ENCODE measurements at places on chromosomes 2 and 18.

DNA sequence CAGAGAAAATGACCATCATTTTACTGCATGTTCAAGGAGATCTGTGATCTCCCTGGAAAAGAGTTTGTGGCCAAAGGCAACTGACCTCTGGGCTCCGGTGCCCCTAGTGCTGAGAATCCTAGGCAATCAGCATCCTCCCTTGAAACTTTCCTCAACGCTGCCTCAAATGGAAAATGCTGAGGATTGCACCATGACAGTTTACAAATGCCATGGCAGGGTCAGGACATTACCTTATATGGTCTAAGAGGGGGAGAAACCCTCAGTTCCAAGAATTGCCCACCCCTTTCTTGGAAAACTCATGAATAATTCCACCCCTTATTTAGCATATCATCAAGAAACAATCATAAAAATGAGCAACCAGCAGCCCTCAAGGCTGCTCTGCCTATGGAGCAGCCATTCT lies 48.3 kb downstream of the ALPK2 start:
- DNase-seq: no peak

DNA sequence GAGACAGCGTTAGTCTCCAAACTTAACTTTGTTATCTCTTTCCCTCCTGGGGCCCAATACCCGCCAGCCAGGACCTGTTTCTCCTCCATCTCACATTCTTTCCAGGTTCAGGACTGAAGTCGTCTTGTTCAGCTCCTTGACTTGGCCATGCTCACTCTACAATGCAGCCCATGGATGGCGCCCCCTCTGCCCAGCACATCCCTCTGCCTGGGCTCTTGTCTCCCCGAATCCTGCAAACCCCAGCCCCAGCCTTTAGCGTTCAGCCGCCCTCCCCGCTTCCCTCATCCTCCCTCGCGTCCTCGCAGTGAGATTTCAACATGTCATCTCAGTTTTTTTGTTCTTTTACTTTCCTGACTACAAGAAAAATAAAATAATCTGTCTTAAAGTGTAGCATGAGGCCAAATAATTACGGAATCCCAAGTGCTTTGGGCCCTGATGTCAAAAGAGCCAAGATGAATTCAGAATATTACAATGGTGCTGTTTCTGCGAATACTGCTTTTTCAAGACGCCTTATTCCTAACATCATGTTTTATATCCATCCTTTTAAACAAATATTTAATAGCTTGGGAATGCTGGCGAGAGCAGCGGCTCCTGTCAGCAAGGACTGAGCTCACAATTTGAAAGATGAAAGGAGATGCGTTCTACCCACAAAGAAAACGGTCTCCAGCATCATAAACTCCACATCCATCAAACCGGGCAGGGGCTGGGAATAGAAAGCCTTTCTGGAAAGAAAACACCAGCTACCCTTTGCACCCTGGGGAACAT lies 1.0 kb downstream of the FAM178B start:
- DNase-seq: no peak

DNA sequence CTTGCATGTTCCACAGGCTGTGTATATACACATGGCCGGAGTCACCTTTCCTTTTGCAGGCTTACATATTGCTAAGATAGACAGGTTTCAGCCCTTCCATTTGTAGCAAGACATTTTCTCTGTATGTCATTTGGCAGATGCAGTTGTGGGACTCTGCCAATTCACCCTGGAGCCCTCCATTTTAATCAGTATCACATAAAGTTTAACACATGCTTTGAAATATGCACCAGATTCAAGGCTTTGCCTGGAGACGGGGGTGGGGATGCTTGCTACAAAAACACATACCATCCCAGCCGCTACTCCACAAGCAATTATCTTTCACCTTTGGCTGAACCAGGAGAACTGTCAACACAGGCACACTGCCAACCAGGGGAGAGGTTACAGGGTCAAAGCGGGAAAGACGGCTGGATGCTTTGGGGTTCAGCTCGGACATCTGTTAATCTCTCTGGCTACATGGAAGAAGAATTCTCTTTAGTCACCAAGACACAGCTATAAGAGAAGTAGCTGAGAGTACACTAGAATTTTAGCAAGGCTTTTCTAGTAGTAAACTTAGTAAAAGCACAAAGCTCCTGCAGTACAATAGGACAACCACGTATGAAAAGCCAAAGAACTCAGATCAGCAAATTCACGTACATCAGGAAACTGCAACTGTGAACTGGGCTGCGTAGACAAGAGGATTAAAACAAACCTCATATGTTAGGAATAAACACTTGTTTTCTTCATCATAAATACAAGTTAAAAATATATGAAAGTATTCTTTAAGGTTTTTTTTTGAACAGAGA lies 130.9 kb downstream of the EXOC6B start:
- no peak for DNase-seq

DNA sequence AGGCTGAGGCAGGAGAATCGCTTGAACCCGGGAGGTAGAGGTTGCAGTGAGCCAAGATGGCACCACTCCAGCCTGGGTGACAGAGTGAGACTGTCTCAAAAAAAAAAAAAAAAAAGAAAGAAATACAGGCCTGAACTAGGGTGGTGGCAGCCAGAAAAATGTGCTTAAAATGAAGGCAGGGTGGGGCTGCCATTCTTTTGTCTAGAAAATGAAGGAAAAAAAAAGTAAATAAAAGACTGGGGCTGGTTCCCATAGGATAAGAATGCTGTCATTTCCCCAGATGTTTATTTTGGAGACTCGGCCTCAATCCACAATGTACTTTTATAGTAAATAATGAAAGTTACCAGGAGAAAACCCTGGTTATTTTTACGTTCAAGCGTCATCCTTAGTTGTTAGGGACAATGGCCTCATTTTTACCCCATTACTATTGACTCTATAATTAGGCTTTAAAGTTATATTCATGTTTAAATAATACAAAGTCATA lies 58.9 kb downstream of the ATP8B1 start:
- no peak for DNase-seq

GRCh38 chr2:197308996-197309690 lies 1.4 kb downstream of the ANKRD44 start:
- no peak for DNase-seq

DNA sequence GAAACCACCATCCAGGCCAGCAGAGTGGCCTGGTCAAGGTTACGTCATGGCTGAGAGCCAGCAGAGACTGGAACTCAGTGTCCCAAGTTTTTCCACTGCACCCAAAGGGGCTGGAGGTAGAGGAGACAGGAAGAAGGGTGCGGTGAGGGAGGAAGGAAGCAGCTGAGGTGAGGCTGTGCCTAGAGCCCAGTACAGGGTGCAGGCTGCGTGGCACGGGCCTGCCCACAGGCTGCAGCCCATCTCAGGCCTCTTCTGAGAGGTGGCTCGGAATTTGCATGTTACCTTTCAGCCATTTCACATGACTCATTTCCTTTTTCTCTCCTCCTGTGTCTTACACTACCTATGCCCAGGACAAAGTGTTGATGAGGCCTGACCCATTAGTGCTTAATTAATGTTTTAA lies 13.7 kb upstream of the MGAT4A start:
- DNase-seq: no peak

DNA sequence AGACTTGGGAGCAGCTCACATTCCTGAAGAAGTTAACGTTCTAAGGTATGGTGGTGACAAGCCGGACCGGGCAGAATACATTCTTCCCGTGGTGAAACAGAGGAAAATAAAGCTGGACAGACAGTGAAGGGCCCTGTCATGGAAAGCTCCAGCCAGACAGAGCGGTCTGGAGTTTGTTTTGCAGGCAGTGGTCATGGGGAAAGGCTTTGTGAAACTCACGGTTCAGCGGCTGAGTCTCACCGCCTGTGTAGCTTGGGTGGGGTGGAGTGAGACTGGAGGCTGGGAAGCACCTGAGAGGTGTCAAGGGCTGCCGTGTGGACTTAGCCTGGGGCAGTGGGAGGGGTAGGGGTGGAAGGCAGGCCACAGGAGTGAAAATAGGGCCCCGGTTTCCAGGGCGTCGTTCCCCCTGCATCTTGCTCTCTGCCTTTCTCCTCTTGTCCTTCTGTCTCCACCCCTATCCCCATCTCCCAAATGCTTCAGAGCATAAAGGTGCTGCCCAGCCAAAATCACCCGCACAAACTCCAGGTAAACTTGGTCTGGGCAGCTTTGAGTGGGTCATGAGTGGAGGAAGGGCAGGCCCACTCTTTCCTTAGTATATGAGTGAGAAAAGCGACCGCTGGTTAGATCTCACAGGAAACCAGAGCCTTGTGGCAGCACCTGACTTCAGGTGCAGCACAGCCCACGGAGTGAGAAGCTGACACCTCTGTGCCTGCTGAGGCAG lies 11.4 kb upstream of the SLC20A1 start:
- DNase-seq: no peak

GRCh38 chr2:45283764-45284620 lies 274.7 kb upstream of the SIX2 start:
- no peak for DNase-seq

DNA sequence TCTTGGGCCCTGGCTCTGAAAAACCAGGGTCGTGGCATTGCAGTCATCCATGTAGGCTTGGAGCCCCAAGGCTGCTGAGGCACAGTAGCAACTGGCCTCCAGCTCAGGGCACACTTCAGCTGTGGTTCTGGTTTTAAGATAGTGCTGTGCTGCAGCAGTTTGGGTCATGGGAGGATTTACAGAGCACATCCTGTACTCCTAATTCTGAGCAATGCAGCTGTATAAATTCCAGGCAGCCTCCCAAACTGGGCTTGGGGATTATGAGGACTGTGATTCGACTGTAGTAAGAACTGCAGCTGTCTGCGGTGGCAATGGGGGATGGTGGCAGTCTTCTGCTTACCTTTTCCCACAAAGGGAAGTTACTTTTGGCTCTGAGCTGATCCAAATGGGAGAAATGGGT lies 536.3 kb upstream of the GCFC2 start:
- no peak for DNase-seq

GRCh38 chr2:217218269-217219163 lies 358.7 kb upstream of the TNP1 start:
- DNase-seq: no peak

DNA sequence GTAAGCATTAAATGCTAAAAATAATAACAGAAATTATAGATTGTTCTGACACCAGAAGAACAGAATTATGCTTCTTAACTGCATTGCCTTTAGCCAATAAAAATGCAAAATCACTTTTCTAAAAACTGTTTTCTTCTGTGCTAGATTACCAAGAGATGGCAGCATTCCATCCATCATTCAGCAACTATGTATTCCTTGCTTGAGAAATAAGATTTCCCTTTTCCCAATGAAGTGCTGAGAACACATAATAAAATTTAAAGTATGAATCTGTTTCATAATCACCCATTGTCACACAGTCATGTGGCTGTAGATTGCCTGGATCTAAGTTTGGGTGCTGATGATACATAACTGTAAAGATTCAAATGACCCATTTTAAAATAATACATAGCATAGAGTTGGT lies 504.2 kb downstream of the TDRD15 start:
- no peak for DNase-seq

- DNase-seq: no peak
Observed at GRCh38 chr18:37383036-37383785, 182.4 kb downstream of the CELF4 start.

- no peak for DNase-seq
Observed at GRCh38 chr18:25289001-25289631, 62.9 kb downstream of the ZNF521 start.

GRCh38 chr2:130911996-130912395 lies 75.3 kb downstream of the ARHGEF4 start:
- no peak for DNase-seq

GRCh38 chr18:79549638-79550000 lies 130.0 kb upstream of the CTDP1 start:
- no peak for DNase-seq

GRCh38 chr2:239975665-239976064 lies 49.5 kb downstream of the NDUFA10 start:
- no peak for DNase-seq

DNA sequence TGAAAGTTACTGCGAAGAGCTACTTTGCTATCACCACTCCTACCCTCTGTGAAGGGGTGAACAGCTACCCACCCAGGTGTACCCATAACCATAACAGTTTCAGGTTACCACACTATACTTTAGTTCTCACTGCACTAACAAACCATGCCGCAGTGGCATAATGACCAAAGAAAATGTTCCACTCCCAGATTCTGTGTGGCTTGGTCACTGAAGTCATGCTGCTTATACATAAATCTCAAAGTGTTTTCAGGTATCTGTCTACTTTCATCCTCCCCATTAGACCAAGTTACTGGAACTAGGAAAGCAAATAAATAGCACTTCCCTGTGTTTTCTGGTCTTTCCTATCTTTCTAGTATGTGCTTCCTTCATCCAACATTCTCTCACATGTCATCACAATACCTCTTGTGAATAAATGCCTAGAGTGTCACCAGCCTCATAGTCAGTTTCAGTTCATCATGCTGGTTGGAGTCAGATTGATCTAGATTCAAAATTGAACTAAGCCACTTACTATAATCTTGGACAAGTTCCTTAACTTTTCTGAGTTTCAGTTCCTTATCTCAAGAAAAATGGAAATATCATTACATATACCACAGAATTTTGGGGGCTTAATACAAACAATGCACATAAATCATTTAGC lies 293.6 kb downstream of the FSIP2 start:
- peak; percentile 29 for DNase-seq

DNA sequence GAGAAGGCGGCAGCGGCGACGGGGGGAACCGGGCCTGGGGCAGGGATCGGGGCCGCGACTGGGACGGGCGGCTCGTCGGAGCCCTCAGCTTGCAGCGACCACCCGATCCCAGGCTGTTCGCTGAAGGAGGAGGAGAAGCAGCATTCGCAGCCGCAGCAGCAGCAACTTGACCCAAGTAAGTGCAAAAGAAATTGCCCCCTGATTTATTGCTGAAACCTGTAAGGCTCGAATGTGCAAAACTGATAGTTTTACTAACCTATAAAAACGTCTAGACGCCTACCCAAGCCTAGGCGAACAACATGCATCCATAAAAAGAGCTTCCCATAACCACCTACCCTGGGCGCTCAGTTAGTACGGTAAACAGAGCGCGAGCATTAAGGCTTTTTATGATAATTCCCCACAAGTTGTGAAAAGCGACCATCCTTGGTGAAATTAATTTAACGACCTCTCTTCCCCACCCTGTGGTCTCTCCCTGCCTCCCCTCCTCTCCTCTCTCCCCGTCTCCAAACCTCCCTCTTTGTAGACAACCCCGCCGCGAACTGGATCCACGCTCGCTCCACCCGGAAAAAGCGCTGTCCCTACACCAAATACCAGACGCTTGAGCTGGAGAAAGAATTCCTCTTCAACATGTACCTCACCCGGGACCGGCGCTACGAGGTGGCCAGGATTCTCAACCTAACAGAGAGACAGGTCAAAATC lies 1.0 kb downstream of the HOXD9 start:
- DNase-seq: no peak
